Foreskin keratinocyte (primary cell): ENCODE measurements at places on chromosomes 1 and 21. TPM values are rescaled to one million over a fixed set of nuclear protein-coding genes. Genes with fewer than 3 reads are reported as not detected.

GRCh38 chr1:65343286-65343685 is 33.9 kb downstream of the DNAJC6 start:
- DNase-seq, result peak; percentile 83

DNA sequence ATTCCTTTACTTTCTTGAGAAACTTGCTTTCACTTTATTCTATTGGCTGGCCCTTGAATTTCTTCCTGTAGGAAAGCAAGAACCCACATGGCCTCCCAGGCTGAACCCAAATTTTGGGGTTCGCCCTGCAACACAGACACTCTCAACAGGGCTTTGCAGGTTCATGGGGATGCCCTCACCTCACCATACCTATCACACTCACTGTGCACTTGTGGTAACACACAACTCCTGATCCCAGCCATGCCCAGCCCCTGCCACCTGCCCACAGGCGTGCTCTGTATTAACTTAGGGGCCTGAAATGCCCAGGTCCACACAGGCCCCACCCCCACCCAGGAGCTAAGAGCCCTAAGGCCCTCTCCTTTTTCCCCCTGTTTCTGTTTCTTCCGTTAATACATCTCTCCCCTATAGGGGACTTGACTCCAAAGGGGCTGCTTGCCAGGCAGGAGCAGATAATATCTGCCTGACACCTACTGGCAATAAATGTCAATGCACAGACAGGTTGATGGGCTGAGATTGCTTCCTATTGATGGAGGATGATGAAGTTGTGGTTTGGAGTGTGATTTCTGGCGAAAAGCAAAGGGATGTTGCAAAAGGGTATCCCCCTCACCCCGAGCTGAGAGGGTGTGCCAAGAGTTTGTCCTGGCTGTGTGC is 171.5 kb downstream of the AJAP1 start:
- peak; percentile 49 for DNase-seq

- DNase-seq, result no peak
These were observed 44.8 kb upstream of the TENT5C start for GRCh38 chr1:117561071-117561470.

GRCh38 chr1:182857212-182857611 is 18.1 kb downstream of the DHX9 start:
- DNase-seq, result no peak

- peak; percentile 94 for DNase-seq
These were observed 332.4 kb downstream of the CAMTA1 start for GRCh38 chr1:7117399-7118281.

- DNase-seq, result no peak
These were observed 116.8 kb downstream of the DTL start for GRCh38 chr1:212152308-212152693.

DNA sequence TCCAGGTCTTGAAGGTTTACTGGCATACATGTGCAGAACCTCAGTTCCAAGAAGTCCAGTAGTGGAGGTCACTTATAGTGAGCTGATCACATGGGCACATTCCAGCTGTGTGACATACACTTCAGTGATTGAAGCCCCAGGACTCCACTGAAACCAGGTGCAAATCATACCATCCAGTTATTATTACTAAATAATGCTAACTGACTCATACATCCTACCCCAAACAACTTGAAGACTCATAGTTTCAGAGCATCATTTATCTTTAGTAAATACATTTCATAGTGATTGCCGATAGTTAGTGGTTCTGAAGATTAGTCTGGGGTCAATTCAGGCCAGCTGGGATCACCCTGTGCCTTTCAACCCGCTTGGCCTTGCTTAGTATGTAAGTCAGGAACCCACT is 137.9 kb upstream of the UBE2U start:
- DNase-seq, result peak; percentile 87

DNA sequence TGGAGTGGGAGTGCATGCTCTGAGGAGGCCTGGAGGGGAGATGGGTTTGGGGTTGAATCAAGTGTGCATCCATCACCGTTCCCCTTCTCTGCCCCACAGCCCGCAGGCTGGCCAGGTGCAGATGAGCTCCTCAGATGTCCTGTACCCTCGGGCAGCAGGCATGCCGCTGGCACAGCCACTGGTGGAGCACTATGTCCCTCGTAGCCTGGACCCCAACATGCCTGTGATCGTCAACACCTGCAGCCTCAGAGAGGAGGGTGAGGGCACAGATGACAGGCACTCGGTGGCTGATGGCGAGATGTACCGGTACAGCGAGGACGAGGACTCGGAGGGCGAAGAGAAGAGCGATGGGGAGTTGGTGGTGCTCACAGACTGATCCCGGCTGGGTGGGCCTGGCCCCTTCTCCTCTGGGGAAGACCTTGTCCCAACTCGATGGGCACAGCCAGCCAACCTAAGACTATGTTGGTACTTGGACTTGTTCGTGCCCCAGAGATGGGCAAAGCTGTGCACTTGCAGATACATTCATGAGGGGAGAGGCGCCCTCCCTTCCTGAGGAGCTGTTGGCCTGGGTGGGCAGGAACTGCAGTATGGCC is 26.0 kb downstream of the ETNK2 start:
- DNase-seq, result no peak

UBXN10 gene
- 0.03 and 0.06 TPM in 2 replicates for polyA plus RNA-seq

LCE1D gene
- not detected in 2 replicates for polyA plus RNA-seq

- no peak for DNase-seq
These were observed 3.8 kb downstream of the MXRA8 start for GRCh38 chr1:1354271-1355247.

GRCh38 chr21:21605521-21605920 is 607.3 kb downstream of the NCAM2 start:
- DNase-seq, result no peak

LENEP gene
- polyA plus RNA-seq, result not detected in 2 replicates

OR10Z1 gene
- not detected in 2 replicates for polyA plus RNA-seq

ADAM30 gene
- polyA plus RNA-seq, result not detected in 2 replicates

- no peak for DNase-seq
These were observed 97.1 kb downstream of the TRIM11 start for GRCh38 chr1:228309326-228310067.

- DNase-seq, result peak; percentile 45
These were observed 614 bp upstream of the CACNA1E start for GRCh38 chr1:181482521-181483284.

TSSK3 gene
- 0.06 TPM in 1 of 2 replicates, not detected in the other for polyA plus RNA-seq

DNA sequence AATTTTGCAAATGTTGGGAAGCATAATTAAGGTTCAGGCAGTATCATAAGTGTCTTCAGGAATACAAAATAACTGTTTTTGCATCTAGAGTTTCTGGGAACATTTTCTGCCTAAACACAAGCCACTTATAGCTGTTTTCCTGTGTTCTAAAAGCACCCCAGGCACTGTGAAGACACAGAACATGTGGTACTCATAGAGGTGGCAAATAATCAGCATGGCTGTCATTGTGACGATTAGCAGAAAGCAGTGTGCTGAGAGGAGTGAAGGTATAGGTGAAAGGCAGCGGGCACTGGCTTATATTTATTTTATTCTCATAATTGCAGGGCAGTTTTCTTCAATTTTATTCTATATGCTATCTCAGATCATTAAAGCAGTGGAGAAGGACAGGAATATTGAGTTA is 119.6 kb downstream of the LRRC53 start:
- no peak for DNase-seq

GRCh38 chr1:53334781-53335180 is 6.9 kb upstream of the LRP8 start:
- DNase-seq, result no peak

TRABD2B gene
- 0.33 and 0.53 TPM in 2 replicates for polyA plus RNA-seq

ACTL8 gene
- polyA plus RNA-seq, result not detected in 2 replicates

SNX7 gene
- 32.2 and 38.3 TPM in 2 replicates for polyA plus RNA-seq

DNA sequence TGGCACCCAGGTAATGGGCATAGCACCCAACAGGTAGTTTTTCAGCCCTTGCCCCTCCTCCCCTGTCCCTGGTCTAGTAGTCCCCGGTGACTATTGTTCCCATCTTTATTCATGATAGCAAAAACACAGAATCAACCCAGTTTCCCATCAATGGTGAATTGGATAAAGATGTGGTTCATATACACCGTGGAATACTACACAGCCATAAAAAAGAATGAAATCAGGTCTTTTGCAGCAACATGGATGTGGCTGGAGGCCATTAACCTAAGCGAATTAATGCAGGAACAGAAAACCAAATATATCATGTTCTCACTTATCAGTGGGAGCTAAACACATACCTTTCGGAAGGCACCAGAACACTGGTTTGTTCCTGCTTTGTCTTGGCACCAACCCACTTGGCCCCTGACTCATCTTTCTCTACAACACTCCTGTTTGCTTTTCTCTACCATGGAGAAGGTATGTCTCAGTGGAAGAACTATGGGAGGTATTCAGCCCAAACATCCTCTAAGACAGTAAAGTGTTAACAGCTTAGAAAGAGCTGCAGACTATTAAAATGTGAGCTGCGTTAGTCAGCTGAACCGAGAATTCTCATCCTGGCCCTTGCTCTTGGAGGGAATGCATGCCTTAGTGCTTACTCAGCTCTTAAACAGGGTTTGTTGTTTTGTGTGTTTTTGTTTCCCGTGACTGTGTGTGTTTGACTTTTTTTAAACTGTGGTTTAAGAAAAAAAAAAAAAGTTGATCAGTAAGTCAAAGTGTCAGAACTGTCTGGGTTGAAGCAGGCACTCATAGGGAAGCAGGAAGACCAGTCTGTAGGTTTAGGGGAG is 203.0 kb downstream of the TOMM20 start:
- peak; percentile 100 for DNase-seq

DNA sequence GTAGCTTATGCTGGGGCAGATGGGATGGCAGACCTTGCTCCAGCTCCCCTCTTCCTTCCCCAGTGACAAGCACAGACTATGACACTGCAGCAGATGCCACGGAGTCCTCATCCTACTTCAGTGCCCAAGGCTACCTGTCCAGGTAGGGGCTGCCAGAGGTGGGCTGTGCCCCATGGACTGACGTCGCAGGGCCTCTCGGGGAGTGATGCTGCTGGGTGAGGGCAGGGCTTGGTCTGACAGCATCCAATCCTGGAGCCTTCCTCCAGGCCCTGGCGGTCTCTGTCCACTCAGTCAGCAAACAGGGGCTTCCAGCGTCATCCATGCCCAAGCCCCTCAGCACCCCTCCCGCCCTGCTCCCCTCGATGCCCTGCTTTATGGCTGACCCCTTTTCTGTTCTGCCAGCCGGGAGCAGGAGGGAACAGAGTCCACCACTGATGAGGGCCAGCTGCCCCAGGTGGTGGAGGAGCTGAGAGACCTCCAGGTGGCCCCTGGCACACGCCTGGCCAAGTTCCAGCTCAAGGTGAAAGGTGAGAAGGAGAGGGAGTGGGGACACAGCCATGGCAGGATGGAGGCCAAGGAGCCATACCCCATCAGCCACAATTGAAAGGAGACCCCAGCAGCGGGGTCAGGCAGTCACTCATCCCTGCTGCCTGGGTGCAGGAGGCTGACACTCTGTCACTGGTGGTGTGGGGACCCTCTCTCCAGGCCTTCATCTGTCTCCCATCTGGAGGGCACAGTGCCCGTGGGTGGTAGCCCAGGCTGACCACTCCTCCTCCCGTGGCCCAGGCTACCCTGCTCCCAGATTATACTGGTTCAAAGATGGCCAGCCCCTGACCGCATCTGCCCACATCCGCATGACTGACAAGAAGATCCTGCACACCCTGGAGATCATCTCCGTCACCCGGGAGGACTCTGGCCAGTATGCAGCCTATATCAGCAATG is 73.6 kb downstream of the TRIM11 start:
- DNase-seq, result no peak

DNA sequence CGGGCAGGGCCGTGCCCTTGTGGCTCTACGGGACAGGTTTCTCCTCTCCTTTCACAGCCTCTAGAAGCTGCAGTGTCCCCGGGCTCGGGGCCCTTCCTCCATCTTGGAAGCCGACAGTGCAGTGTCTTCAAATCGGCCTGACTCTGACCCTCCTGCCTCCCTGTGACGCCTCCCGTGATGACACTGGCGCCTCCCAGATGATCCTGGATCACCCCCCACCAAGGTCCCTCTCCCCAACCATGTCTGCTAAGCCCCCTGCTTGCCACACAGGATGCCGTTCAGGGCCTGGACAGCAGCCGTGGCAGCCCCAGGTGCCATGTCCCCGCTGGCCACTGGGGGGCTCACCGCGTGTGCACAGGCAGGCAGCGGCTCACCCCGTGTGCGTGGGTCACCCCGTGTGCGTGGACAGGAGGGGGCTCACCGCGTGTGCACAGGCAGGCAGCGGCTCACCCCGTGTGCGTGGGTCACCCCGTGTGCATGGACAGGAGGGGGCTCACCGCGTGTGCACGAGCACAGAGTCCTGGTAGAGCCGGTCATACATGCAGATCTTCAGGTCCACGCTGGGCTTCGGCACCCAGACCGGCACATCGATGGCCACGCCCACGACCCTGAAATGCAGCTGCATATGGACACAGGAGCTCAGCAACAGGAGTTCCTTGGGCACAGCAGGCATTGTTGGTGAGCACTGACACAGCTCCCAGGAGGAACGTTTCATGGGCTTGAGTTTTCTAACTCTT is 24.9 kb upstream of the TMEM52 start:
- DNase-seq, result no peak

GRCh38 chr1:107153014-107153413 is 12.2 kb downstream of the NTNG1 start:
- DNase-seq, result peak; percentile 65

- no peak for DNase-seq
These were observed 172.5 kb upstream of the GALNT2 start for GRCh38 chr1:229894532-229894931.

DNA sequence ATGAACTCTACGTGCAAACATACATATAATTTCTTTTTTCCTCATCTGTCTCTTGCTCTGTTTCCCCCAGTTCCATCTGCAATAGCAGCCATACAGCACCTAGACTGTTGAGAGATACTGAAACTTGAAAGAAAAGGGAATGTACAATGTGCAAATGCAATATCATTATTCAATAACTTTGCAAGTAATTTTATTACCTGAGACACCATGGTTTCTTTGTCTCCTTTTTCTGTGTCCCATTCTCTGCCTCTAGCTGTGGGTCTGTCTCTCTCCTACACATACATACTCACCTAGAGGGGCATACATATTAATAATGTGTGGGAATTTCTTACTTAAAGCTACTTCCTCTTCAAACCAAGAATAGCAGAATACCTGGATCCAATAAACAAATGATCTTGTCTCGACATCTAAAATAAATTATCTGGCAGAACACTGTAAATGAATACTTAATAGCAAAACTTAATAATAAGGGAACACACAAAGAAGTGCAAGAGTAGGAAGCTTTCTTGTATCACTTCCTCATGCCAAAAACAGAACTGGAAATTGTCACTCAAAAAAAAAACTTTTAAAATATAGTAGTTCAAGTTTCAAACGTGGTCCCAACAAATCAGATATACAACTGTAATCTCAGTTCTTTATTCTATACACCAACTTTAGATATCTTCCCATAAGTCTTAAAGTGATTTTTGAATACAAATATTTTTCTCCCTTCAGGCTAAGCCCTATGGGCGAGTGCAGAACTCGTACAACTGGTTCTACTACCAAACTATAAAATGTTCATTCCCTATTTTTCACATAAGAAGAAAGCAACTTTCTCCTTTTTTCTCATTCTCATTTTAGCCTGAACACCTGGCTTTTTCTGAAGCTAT is 194.6 kb downstream of the NRIP1 start:
- DNase-seq, result no peak
